RWPE1 (cell line): ENCODE measurements at places on chromosomes 12 and 14.

GRCh38 chr12:10372559-10372958 is 17.3 kb downstream of the KLRK1 start:
- no peak for DNase-seq

DNA sequence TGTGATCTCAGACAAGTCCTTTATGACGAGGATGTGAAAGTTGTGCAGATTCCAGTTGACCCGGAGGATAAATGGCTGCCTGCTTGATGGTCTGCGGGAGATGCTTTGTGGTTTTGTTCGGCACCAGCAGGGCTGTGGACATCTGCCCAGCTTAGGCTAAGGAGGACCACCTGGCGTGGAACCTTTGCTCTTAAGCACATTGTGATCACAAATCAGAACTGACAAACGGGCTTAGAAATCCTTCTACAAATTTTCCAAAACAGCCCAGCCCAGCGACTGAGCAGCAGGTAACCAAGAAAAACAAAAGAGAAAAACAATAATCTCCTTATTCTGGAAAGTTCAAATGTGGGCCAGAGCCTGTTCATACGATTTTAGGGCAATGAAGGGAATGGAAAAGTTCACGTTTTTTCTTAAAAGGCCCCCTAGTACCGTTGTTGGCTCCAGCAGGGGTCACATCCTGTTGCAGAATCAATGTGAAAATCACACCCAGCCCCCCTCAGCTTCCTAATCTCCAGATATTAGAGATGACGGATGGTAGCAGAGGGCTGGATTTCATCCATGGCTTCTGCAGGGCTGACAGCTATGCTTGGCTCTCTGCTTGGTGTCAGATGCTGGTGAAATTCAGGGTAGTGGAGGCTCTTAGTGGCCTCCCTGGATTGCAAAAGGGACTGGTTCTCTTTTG is 81.1 kb upstream of the RFLNA start:
- DNase-seq = no peak

GRCh38 chr14:36591482-36591881 is 9.1 kb upstream of the NKX2-8 start:
- DNase-seq = no peak

DNA sequence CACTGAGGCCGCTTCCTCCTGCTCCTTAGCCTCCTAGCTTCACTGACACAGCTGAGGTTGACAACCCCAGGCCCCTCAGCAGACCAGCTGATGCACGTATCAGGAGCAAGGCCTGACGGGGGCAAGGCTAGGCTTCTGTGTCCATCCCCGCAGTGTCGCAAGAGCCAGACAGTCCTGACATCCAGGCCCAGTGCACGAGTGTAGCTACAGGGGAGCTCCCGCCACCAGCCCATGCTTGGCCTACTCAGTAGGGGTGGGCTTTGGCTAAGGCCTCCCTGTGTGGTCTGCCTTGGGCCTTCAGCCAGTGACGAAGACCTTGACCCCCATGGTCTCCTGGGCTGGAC is 179.1 kb downstream of the DPF3 start:
- no peak for DNase-seq

- DNase-seq = peak; percentile 48
These were observed 30.4 kb downstream of the DLGAP5 start for GRCh38 chr14:55160989-55161388.

DNA sequence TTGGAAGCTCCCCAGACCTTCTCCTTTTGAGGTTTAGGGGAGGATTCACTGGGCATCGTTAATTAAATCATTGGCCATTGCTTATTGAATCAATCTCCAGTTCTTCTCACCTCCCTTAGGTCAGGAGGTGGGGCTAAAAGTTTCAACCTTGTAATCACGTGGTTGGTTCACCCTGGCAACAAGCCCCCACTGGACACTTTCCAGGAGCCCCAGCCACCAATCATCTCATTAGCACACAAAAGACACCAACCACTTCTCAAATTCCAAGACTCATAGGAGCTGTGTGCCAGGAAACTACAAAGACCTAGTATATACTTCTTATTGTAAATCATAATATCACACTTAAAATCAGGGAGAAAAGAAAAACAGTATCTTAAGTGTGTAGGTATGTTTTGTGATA is 94.6 kb upstream of the PLEKHA5 start:
- no peak for DNase-seq

- DNase-seq = no peak
These were observed 160.5 kb downstream of the KITLG start for GRCh38 chr12:88419794-88420193.

GRCh38 chr12:22238211-22238610 is 96.3 kb downstream of the ST8SIA1 start:
- DNase-seq = no peak

DNA sequence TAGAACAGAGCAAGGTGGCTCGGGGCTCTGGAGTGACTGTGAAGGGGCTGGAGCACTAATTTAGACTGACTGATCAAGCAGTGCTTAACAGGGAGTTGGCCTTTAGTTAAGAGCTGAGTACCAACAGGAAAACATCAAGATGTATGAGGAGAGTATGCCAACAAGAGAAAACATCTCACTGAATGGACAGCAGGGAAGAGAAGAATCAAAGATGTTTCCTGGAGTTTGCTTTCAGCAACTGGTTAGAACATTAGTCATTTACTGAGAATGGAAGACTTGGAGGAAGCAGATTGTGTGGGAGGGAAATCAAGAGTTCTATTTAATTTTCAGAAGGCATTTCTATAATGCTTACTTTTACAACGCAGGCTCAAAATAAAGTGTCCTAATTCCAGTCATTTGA is 259.3 kb downstream of the ADAMTS20 start:
- DNase-seq = no peak

- DNase-seq = peak; percentile 80
These were observed 3.5 kb downstream of the ELK3 start for GRCh38 chr12:96197503-96198272.
